ENCODE measurements at places on chromosomes 3 and 15.

- no peak for DNase-seq
Observed at GRCh38 chr15:82113106-82113715, 67.4 kb upstream of the MEX3B start.

DNA sequence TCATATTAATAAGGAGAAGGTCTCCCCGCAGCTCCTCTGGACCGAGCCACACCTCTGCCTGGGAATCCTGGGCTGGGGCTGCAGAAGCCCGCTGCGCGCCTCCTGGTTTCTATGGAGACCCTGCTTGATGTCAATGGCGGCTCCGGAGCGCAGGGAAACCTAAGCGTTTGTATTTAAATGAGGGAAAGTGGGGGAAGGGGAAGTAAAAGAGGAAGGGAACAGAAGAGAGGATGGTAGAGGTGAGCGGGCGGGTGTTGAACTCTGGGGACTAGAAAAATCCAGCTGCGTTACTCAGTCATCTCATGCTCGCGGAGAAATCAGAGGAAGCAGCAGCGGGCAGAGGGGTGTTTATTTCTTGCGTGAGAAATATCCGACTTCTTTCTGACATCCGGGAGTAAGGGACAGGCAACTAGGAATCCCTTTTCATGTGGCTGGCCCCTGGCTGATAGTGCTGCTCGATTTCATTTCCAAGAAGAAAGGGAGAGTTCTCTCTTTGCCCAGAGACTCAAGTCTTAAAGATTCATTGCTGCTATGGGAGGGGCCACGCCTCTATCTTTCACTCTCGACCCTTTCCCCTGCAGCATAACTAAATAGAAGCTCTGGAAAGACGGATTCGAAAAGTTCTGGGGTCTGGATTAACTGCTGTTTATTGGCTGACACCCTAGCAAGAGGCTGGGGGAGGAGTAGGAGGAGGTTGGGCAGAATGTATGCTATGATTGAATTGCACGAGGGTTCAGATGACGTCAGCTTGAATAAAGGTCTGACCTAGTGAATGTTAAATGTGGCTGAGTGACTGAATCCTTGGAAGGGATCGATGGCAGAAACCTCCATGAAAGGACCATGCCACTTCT lies 110.5 kb upstream of the GAP43 start:
- peak; percentile 64 for DNase-seq

- no peak for DNase-seq
Observed at GRCh38 chr15:55257012-55257670, 32.5 kb downstream of the RAB27A start.

GRCh38 chr15:97566961-97567360 lies 393.5 kb upstream of the ARRDC4 start:
- DNase-seq, result no peak

DNA sequence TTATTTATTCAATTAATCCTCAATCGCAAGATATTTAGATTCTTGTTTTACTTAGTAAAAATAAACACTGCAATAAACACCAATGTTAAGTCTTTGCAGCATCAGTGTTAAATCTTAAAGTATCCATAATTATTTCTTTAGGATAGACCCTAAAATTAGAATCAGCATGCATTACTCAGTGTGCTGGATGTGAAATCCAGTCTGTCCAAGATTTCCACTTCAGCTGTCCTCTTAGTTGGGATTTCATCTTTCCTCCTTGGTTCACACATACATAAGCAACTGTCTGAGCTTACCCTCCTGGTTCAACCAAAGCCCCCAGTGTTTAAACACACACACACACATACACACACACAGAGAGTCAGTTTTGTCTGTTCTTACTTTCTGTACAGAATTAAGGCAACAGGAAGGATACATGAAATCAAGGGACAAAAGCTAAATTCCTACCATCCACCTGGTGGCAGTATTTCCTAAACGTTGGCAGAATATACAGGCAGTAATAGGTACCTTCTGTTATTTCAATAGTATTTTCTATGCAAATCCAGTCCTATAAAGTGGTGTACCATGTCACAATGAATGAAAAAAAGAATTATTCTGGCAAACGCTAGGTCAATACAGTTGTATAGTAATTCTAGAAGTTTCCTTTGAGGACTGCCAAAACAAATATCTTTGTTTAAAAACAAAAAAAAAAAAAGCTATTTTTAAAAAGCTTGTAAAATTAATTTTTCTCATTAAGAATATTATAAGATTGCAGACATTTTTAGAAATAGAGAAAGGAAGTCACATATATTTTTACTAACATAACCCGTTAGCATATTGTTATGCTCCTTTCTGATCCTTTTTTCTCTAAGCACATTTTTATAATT lies 27.3 kb upstream of the DMXL2 start:
- DNase-seq, result peak; percentile 47
